ENCODE measurements at places on chromosomes 1 and 21. TPM values are rescaled to one million over a fixed set of nuclear protein-coding genes. Genes with fewer than 3 reads are reported as not detected.

- no peak for DNase-seq
These were observed 154.5 kb upstream of the KCND3 start for GRCh38 chr1:112143871-112144441.

The PGLYRP4 gene
- not detected for total RNA-seq

- no peak for DNase-seq
These were observed 25.7 kb downstream of the AKNAD1 start for GRCh38 chr1:108831225-108831624.

- no peak for DNase-seq
These were observed 201.1 kb upstream of the LMO4 start for GRCh38 chr1:87127581-87127980.

- no peak for DNase-seq
These were observed 59.6 kb upstream of the ADAMTS5 start for GRCh38 chr21:27026501-27026900.

- peak; percentile 78 for DNase-seq
These were observed 109.0 kb upstream of the IPO9 start for GRCh38 chr1:201719812-201720521.

GRCh38 chr1:7390604-7391000 lies 380.5 kb upstream of the VAMP3 start:
- no peak for DNase-seq

DNA sequence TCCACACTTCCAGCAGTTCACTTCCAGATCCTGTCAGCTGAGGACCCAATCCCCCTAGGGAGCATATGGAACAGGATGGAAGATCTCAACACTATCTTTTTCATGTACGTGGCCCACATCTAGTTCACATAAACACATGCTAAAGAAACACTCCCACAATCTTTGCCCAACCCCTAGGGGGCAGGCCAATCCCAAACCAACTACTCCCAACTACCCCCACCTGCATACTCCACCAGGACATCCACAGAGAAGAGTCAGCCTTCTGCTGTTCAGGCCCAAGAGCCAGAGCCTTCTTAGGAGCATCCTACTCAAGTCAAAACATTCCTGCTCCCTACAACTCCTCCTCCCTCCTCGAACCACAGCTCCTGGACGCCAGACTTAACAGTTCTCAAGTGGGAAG lies 5.6 kb upstream of the SLC5A9 start:
- no peak for DNase-seq

GRCh38 chr1:160206036-160206389 lies 829 bp downstream of the PEA15 start:
- peak; percentile 49 for DNase-seq

DNA sequence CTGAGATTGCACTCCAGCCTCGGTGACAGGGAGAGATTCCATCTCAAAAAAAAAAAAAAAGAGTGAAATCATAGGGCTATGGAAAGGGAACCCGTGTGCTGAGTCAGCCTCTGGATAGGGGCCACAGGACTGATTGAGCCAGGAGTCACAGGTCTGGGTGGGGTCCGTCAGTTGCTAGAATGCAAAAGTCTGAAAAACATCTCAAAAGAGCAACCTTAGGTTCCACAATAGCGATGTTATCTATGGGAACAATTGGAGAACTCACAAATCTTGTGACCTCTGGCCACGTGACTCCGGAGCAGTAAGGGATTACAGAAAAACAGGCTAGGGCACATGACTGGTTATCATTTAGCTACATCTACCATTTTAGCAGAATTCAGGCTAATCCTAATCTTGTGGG lies 32.8 kb upstream of the GREM2 start:
- no peak for DNase-seq

DNA sequence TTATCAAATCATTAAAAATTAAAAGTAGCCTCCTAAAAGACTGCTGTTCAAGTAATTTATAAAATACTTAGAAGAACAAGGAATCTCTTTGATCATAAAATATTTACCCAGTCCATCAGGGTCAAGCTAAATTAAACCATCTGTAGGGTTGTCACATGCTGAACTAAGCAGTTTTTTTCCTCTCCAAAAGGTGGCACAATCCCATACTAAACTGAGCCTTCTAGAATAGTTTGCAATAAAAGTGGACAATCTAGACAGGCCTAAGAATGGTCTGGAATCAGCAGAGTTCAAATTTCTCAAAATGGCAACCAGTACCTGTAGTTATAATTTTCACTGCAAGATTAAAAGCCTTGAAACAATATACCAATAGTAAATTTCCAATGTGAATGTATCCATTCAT lies 194.8 kb downstream of the EIF4G3 start:
- no peak for DNase-seq

The KRTAP21-3 gene
- not detected for total RNA-seq

GRCh38 chr1:90512441-90512840 lies 204.7 kb downstream of the BARHL2 start:
- no peak for DNase-seq

DNA sequence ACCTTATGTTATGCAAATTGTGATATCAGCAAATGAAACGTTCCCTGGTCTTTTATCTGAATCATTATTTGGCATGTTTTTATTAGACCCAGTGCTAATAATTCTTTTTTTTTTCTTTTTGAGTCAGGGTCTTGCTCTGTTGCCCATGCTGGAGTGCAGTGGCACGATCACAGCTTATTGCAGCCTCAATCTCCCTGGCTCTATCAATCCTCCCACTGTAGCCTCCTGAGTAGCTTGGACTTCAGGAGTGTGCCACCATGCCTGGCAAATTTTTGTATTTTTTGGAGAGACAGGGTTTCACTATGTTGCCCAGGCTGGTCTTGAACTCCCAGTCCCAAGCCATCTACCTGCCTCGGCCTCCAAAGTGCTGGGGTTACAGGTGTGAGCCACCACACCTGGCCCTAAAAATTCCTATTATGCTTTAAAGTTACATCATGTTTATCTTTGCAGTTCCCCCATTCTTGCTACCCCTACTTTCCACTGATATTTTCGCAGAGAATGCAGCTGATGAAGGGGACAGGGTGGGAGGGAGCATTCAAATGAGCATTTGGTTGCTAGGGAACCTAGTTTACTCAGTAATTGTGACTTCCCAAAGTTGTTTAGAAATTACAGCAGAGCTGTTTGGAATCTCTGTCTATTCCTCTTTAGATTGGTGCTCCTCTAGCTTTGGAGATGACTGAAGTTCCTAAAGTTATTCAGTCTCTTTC lies 18.4 kb downstream of the C1orf21 start:
- no peak for DNase-seq

- no peak for DNase-seq
These were observed 37.4 kb downstream of the CD58 start for GRCh38 chr1:116533429-116533820.
